ENCODE measurements at places on chromosomes 1 and 21.
A peak's percentile ranks its signal among the peaks of the same experiment; 100 is the strongest.

DNA sequence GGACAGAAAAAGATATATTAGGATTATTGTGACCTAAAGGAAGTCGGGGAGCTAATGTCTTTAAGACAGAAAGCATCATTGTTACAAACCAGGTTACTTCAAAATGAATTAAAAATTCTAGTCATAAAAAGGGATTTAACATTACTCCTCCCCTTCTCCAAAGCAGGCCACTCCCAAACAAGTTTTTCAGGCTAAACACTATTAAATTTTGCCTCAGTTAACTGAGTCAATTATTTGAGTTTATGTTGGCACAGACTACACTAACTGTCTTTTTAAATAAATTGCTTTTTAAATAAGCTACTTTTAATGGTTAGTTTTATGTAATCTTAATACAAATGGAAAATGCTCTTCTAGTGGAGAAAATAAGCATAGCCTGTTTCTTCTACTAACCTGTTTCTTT is 395.0 kb upstream of the DUSP10 start:
- DNase-seq = no peak

- no peak for DNase-seq
Observed at GRCh38 chr1:30762930-30763650, 5.5 kb upstream of the LAPTM5 start.

GRCh38 chr1:85630493-85630892 is 49.9 kb downstream of the CCN1 start:
- no peak for DNase-seq

- DNase-seq = no peak
Observed at GRCh38 chr1:167912294-167912693, 1.6 kb downstream of the ADCY10 start.

DNA sequence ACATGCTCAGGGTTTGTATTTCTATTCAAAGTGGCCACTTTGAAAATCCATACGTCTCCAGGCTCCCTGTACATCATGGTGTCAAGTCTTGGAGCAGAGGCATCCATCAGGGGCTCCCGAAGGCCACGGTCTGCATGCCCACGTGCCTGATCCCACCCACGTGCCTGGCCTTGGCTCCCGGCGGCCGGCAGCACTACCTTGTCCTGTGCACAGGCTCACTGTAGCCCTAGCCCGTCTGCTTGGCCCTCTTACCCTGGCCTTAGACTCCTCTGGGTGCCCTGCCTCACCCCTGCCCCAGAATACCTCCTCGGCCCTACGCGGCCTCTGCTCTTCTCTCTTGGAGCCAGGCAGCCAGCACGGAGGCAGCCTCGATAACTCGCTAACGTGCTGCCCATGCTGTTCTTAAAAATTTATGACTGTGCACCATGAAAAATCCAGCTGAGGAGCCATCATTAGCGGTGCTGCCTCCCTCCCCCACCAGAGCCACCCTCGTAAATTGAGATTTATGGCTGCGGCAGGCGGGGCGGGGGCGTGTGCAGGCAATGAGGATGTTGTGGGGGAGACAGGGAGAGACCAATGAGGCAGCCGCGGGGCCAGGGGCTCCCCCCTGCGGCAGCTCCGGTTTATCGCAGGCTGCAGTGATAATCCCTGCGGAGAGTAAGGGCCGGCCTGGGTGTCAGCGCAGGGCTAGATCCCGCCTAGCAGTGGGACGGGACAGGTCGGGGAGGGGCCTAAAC is 24.6 kb downstream of the DMAP1 start:
- no peak for DNase-seq

DNA sequence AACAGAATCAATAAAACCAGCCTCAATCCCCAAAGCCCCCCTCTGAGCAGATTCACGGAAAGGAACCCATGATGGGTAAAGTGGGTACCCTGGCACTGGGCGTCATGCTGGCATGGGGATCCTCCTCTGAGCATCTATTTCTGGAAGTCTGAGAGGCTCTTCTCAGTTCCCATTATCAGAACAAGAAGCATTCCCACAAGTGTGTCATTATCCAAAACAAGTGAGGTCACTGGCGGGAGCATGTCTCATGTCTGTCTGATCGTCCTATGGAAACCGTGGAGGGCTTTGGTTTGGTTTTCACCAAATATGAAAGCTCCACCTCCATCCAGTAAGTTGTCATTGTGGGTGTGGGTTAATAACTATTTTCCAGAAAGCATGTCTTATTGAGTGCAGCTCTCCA is 70.7 kb downstream of the PGM1 start:
- no peak for DNase-seq

DNA sequence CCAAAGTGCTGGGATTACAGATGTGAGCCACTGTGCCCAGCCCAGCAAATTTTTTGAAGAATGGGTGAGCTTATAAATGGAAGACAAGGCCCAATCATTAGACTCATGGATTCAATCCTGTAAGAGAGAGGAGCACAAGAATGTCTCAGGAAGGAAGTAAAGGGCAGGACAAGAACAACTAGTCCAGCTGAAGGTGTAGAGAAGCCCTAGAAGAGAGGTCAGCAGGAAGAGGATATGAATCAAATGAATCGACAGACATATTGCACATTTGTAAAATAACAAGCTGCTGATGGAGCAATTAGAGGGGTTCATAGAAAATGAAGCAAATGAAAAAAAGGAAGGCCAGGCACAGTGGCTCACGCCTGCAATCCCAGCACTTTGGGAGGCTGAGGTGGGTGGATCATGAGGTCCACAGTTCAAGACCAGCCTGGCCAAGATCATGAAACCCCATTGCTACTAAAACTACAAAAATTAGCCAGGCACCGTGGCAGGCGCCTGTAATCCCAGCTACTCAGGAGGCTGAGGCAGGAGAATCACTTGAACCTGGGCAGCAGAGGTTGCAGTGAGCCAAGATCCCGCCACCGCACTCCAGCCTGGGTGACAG is 74.9 kb downstream of the MIS18A start:
- DNase-seq = no peak

- DNase-seq = no peak
Observed at GRCh38 chr1:47893412-47893811, 103.8 kb downstream of the TRABD2B start.

DNA sequence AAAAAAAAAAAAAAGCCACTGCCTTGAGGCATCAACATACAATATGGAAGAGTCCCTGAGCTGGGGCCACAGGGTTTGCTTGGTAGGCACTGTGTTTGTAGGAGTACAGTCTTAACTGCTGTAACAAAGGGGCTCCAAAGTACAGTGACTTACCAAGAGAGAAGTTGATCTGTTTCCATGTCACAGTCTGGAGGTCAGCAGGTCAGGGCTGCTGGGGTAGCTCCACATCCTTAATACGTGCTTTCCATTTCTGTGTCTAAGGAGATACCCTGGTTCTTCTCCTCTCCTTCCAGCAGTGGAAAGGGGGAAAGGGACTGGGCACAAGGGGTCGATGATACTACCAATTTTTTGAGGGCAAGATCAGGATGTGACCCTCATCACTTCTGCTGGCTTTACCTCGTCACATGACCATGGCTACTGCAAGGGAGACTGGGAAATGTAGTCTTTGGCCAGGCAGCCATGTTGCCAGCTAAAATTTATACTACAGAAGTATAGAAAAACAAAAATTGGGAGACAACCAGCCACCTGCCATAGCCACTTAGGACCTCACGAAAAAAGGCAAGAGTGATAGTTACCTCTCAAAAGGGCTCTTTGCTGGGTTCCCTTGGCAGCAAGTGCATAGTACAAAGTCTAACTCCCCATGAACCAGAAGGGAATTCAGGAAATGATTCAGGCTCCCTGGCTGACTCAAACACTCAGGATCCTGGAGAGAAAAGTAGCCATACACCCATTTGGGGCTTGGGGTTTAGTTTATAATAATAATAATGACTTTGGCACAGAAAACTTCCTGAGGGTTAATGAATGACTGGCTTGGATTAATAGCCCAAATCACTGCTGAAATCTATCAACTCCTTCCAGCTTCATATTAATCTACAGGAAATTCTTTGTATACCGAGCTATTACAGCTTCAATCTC is 52.7 kb upstream of the ATP5PO start:
- DNase-seq = peak; percentile 73

DNA sequence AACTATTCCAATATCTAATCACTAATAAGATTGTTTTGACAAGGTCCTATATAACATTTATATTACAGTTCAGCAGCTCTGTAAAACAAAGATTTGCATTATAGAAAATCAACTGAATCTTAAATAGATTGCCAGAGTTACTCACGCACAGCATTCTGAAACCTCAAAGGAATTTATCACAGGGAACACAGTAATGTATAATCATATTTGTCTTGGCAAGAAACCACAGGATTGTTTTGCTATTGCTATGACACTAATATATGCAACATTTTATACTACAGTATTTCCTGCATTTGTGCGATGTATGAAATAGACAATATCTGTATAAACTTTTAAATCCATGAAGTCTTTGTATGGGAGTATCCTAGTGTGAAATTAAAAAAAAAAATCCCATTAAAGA is 101.4 kb downstream of the PLPPR5 start:
- DNase-seq = no peak

- DNase-seq = no peak
Observed at GRCh38 chr1:19878637-19878985, 3.6 kb upstream of the OTUD3 start.
